ENCODE measurements at places on chromosomes 16 and 17. TPM values are rescaled to one million over a fixed set of nuclear protein-coding genes. Genes with fewer than 3 reads are reported as not detected.

DNA sequence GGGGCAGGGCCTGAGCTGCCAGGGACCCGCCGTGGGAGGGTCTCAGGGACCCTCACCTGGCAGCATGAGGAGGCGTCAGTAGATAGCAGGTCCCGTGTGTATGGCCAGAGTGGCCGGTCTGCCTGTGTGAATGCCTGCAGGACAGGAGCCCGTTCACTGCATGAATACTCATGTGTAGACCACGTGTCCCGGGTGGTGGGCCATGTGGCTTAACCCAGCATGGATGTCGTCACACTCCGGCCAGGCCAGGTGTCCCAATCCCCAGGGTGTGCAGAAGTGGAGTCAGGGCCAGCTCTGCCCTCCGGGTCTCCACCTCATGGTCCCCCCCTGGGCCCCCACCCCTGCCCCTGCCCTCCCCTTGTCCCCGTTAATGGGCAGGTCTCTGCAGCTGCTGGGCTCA, 53.7 kb downstream of the BAHCC1 start:
- no peak for DNase-seq
- no peaks in the 10 kb centered on the region for H3K27me3 ChIP-seq
- no peaks in the 10 kb centered on the region for H3K4me1 ChIP-seq
- no peak overlapping the region for H3K4me3 ChIP-seq
- H3K27ac ChIP-seq: no peak overlapping the region
- no peaks in the 10 kb centered on the region for H3K36me3 ChIP-seq

DNA sequence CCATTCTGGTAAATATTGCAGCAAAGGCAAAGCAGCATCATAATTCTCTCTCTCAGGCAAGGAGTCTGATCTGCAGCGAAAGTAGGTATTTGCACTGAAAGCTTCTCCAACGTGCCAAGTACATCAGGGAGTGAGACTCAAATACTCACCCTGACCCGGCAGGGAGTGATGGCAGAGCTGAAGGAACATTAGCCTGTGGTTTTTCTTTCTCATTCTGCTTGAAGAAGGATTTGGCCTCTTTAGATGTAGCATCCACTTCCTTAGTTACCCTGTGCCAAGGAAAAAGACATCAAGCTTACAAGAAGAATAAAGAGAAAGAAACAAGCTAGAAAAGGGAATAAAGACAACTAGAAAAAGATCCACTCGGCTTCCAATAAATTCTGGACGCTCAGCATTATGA, 38.4 kb downstream of the CFDP1 start:
- H3K27me3 ChIP-seq: no peaks in the 10 kb centered on the region
- no peak overlapping the region for H3K27ac ChIP-seq
- H3K4me3 ChIP-seq: no peak overlapping the region
- DNase-seq: no peak
- no peaks in the 10 kb centered on the region for H3K4me1 ChIP-seq

- H3K27ac ChIP-seq: no peak overlapping the region
- H3K4me1 ChIP-seq: no peaks in the 10 kb centered on the region
- no peaks in the 10 kb centered on the region for H3K36me3 ChIP-seq
- DNase-seq: no peak
Measured at GRCh38 chr16:20768121-20768520, 4.3 kb downstream of the ACSM3 start.

- H3K27ac ChIP-seq: no peak overlapping the region
- H3K36me3 ChIP-seq: no peaks in the 10 kb centered on the region
- no peak for DNase-seq
Measured at GRCh38 chr16:51458356-51459140, 307.5 kb upstream of the SALL1 start.

The TNS4 gene
- not detected for total RNA-seq

The ARL5C gene
- total RNA-seq: not detected

The LPO gene
- total RNA-seq: not detected

The MT1G gene
- total RNA-seq: 12.9 TPM

All from sigmoid colon (tissue), 7 donors.